ENCODE measurements at places on chromosomes 3 and 15.

DNA sequence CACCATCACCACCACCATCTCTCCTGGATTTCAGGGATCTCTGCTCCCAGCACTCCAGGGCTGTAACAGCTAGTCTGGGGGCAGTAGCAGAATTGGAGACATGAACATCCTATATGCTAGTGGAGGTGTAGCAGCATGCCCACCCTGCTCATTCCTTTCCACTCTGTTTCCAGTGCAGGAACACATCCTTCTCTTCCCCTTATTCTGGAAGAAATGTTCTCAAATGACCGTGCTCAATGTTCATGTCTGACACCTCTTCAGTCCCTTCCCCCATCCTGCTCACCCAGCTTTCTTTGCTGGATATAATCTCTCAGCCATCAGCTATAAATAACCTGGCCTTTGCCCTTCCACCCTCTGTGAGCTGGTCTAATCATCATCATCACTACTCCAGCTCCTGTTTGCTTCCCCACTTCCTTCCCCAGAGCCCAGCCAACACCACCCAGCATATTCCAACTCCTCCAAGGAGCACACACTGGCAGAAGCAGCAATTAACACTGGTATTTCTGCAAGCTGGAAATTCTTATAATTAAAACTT is 31.1 kb downstream of the DCLK3 start:
- DNase-seq, result no peak

- no peak for DNase-seq
Measured at GRCh38 chr3:45185461-45185860, 39.3 kb upstream of the CDCP1 start.

DNA sequence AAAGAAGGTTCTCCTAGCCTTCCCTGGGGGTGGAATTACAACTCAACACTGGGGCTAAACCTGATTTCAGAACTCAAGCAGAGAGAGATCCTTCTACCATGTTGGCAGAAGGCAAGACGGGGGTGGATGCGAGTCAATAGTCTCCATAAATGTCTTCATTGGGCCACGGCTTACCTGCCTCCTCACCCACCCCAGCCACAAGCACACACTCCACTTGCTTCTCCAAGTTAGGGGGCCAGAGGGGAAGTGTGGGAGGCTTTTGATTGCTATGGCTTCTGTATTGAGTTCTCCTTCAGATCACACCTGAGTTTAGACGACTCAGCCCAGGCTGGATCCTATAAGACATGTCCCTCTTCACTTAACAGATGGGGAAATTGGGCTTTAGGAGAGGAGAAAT is 178.9 kb downstream of the UACA start:
- no peak for DNase-seq

DNA sequence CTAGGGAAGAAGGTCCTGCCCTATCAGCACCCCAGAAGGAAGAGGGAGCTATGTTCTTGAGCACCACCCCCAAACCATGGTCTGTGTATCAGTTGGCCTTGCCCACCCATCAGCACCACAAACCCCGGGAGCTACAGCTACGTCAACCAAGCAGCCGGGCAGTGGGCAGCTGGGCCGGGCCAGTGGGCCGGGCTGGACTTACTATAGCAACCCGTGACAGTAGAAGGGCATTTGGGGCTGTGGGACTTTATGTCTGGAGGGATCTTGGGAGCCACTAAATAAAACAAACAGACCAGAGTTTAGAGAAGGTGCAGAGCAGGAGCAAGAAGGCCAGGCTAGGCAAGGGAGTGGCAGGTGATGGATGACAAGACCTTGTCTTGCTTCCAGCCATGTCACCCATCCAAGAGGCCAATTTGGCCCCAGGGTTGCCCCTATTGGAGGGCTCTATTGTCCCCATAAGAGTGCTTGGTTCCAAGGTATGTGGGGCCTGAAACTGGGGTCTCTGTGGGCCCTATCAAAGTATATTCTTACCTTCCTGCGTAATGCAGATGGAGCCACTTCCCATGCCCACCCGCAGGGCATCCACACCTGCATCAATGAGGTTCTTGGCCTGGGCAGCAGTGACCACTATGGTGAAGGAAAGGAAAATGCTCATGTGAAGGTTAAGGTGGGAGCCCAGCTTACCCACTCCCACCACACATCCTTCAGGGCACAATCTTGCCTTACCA is 3.2 kb downstream of the IMPDH2 start:
- DNase-seq, result no peak

DNA sequence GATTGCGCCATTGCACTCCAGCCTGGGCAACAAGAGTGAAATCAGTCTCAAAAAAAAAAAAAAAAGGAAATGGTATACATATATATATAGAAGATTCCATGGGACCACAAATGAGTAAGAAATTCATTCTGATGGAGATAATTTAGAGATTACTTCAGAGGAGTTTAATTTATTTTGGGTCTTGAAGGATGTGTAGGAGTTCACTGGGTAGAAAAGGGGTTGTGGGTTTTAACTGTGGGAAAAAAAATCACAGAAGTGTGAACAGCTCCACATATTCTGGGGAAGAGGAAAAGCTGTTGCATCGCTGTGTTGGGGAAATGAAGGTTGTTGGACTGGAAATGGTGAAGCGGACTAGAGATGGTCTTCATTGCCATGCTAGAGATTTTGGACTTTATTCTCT is 4.1 kb upstream of the ICE2 start:
- DNase-seq, result no peak

- no peak for DNase-seq
Measured at GRCh38 chr3:161423911-161424522, 52.7 kb upstream of the SPTSSB start.
